T47D (cell line): ENCODE measurements at places on chromosomes 13 and 19.
A peak's percentile ranks its signal among the peaks of the same experiment; 100 is the strongest.

- no peak for DNase-seq
Measured at GRCh38 chr19:35267353-35267817, 1.4 kb upstream of the USF2 start.

GRCh38 chr19:55086730-55087541 is 11.3 kb downstream of the EPS8L1 start:
- DNase-seq = no peak

- DNase-seq = peak; percentile 86
Measured at GRCh38 chr19:51422053-51422448, 4.6 kb upstream of the SIGLEC10 start.

- no peak for DNase-seq
Measured at GRCh38 chr13:30362869-30363268, 55.5 kb upstream of the KATNAL1 start.

- peak; percentile 7 for DNase-seq
Measured at GRCh38 chr19:6873708-6874431, 13.5 kb upstream of the ADGRE1 start.
